ENCODE measurements at places on chromosomes 4 and X. TPM values are rescaled to one million over a fixed set of nuclear protein-coding genes. Genes with fewer than 3 reads are reported as not detected.

PNPLA4 gene
- 14.1 TPM for total RNA-seq

SPATA4 gene
- total RNA-seq = not detected

DNA sequence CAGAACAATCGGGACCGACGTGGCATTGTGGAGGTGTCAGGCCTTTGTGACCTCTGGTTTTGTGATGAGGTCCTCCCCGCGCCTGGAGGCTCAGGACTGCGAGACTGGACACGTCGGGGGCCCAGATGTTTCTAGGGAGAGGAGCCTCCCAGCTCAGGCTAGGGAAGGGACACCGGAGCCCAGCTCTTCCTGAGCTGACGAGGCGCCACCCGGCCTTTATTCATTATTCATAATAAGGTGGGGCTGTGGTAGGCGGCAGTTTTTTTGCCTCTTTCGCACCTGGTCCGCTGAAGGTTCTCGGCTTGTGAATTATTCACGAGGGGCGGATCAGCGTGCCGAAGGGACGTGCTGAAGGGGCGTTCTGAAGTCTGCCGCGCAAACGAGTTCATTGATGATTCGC is 2.3 kb upstream of the UBA1 start:
- peak overlapping the region; percentile 61 for H3K4me3 ChIP-seq
- H3K27ac ChIP-seq = peak overlapping the region; percentile 71
- no peaks in the 10 kb centered on the region for H3K36me3 ChIP-seq
- H3K4me1 ChIP-seq = peaks cover 20% of the 10 kb centered on the region
- H3K27me3 ChIP-seq = no peaks in the 10 kb centered on the region

GRCh38 chr4:179503976-179504375 is 2061.7 kb upstream of the AGA start:
- H3K4me3 ChIP-seq = no peak overlapping the region
- no peak for DNase-seq
- H3K4me1 ChIP-seq = no peaks in the 10 kb centered on the region
- H3K27ac ChIP-seq = no peak overlapping the region
- H3K36me3 ChIP-seq = no peaks in the 10 kb centered on the region

GRCh38 chr4:88021824-88022223 is 14.4 kb downstream of the PKD2 start:
- no peaks in the 10 kb centered on the region for H3K27me3 ChIP-seq
- H3K27ac ChIP-seq = peak overlapping the region; percentile 22
- H3K4me3 ChIP-seq = no peak overlapping the region
- H3K36me3 ChIP-seq = no peaks in the 10 kb centered on the region
- H3K4me1 ChIP-seq = peaks cover 5% of the 10 kb centered on the region

DNA sequence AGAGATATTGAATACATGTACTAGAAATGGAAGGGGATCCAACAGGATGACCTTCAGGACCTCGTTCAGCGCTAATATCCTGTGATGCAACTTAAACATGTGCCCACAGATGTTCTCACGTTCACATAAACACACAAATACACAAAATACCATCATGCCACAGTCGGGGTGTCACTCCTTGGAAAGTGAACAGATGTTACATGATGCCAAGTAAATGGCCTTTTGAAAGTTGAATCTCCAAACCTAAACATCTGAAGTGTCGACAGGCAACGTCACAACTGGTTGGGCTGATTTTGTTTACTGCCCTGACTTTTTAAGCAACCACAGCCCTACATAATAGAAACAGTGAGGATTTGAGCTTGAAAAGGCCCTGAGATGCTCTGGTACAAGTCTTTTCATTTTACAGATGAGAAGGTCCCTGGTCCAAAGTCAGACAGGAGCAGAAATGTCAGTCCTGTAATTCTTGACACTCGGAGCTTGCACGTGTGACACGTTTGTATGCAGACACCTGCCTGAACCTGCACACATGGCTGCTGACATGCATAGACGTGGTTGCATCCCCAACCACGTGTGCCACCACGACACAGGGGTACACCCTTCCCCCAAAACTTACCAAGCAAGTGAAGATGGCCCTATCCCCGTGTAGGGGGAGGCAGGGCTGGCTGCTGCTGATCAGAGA is 23.5 kb upstream of the BCORL1 start:
- H3K27me3 ChIP-seq = no peaks in the 10 kb centered on the region
- no peak for DNase-seq
- H3K4me1 ChIP-seq = peaks cover 21% of the 10 kb centered on the region
- H3K4me3 ChIP-seq = no peak overlapping the region

- H3K4me1 ChIP-seq = no peaks in the 10 kb centered on the region
- no peaks in the 10 kb centered on the region for H3K36me3 ChIP-seq
- no peaks in the 10 kb centered on the region for H3K27me3 ChIP-seq
- H3K4me3 ChIP-seq = no peak overlapping the region
These were observed 490.2 kb downstream of the TLL1 start for GRCh38 chr4:166363198-166363597.

- no peak overlapping the region for H3K27ac ChIP-seq
- DNase-seq = no peak
- no peak overlapping the region for H3K4me3 ChIP-seq
These were observed 310.0 kb downstream of the PDHA2 start for GRCh38 chr4:96149894-96150293.

All from transverse colon (tissue), 4 donors.